ENCODE measurements at places on chromosomes 7 and 10.
A peak's percentile ranks its signal among the peaks of the same experiment; 100 is the strongest.

- no peak for DNase-seq
Measured at GRCh38 chr10:125708971-125709503, 10.5 kb upstream of the EDRF1 start.

DNA sequence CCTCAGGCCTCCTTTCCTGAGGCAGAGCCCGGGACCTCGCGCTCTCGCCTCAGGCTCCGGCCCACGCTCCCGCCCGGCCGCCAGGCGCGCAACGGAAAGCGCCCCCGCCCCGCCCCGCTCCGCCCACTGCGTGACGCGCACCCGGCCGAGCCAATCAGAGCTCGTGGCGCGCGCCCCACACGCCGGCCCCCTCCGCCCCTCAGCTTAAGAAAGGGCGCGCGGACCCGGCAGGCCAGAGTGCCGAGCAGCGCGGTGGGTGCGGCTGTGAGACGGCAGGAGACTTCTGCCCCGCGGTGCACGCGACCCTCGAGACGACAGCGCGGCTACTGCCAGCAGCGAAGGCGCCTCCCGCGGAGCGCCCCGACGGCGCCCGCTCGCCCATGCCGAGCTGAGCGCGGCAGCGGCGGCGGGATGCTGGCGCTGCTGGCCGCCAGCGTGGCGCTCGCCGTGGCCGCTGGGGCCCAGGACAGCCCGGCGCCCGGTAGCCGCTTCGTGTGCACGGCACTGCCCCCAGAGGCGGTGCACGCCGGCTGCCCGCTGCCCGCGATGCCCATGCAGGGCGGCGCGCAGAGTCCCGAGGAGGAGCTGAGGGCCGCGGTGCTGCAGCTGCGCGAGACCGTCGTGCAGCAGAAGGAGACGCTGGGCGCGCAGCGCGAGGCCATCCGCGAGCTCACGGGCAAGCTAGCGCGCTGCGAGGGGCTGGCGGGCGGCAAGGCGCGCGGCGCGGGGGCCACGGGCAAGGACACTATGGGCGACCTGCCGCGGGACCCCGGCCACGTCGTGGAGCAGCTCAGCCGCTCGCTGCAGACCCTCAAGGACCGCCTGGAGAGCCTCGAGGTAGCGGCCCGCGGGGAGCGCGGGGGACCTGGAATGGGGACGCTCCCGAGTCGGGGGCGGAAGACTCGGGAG is at the start of gene NPTX2:
Gene NPTX2, plus strand, starts transcription at position 235 of the 909 bp plus-strand sequence. Its CDS starts 177 bp downstream, at position 412.
- peak; percentile 89 for DNase-seq

DNA sequence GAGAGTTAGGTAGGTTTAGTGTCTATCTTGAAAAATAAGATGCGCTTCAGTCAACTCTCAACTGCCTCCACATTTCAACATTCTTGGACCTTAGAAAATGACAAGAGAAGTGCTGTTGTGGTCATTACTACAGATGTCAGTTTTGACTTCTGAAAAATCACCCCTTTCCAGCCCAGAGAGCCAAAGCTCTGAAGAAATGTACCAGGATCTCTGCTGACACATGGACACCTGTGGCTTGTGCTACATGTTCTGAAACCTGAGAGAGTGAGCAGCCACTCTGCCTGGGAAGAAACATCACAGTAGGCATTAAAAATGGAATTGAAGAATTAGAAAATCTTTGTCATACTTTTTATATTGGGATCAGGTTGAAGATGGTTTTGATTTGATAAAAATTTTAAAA is 35.9 kb upstream of the FEZF1 start:
- DNase-seq: no peak

DNA sequence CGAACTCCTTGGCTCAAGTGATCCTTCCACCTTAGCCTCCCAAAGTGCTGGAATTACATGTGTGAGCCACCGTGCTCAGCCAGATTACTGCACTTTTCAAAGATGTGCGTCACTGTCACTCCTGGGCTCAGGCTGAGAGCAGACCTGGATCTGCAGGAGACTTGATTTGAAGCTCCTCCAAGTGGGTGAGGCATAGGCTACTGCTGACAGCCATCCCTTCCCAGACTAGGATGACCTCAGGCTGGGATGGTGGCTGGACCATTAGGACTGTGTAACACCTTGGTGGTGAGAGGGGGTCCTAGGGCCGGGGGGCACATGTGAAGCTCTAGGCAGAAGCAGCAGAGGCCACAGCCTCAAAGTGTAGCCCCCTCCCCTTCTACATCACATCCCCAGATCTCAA is 8.2 kb upstream of the SRRM3 start:
- DNase-seq: no peak

- DNase-seq: no peak
Measured at GRCh38 chr10:110215286-110216170, 8.1 kb downstream of the MXI1 start.

- DNase-seq: no peak
Measured at GRCh38 chr7:100621554-100621953, 9.2 kb downstream of the MOSPD3 start.

GRCh38 chr7:99001482-99002147 is 123.3 kb downstream of the TRRAP start:
- no peak for DNase-seq

DNA sequence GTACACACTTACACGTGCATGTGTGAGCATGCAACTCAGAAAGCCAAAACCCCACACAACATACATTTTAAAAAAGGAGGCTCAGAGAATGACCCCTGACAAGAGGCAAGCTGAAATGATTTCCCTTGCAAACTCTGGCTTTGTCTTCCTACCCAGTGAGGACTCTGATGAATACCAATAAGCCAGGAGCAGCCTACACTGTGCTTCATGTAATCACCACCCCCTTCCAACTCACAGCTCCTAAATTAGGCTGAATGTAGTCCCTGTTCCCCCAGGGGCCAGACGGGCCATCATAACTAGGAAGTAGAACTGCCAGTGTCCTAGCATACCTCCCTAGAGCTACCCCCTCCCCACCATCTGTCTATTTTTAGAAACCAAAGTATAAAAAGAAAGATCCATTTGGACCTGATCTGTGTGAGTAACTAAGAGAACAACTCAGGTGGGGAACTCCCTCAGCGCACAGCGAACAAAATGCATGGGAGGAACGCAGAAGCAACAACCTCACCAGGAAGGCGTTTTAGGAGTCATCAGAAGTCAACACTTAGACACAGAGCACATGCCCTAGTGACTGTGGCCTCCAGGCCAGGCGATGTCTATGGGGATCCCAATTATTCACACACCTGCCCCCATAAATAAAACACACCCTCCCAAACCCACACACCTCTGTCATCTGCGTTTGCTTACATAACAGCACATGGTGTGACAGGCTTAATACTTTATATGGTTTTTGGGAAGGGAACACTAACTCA is 1.9 kb downstream of the DGKI start:
- DNase-seq: no peak

GRCh38 chr7:31948029-31948428 is 122.2 kb downstream of the PDE1C start:
- no peak for DNase-seq

GRCh38 chr7:151275813-151276577 is 27.5 kb upstream of the SMARCD3 start:
- no peak for DNase-seq

DNA sequence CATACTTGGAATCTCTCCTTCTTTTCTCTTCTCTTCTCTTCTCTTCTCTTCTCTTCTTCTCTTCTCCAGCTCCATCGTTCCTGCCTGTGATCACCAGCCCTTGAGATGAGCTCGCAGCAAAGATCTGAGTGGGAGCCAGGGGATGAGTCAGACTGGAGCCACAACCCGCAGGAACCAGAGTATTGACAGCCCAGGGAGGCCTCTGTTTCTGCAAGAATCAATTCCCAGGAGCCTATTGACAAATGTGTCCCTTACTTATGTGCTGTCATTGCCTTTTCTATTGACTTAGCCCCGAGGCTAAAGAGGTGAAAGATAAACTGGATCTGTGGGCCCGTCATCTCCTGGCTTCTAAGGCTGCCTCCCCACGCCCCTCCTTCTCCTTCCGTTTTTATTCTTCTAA is 13.1 kb upstream of the HABP2 start:
- DNase-seq: no peak

GRCh38 chr10:104220522-104220921 is 11.6 kb downstream of the CFAP43 start:
- no peak for DNase-seq

GRCh38 chr7:32206987-32207386 is 136.8 kb upstream of the PDE1C start:
- DNase-seq: peak; percentile 64

DNA sequence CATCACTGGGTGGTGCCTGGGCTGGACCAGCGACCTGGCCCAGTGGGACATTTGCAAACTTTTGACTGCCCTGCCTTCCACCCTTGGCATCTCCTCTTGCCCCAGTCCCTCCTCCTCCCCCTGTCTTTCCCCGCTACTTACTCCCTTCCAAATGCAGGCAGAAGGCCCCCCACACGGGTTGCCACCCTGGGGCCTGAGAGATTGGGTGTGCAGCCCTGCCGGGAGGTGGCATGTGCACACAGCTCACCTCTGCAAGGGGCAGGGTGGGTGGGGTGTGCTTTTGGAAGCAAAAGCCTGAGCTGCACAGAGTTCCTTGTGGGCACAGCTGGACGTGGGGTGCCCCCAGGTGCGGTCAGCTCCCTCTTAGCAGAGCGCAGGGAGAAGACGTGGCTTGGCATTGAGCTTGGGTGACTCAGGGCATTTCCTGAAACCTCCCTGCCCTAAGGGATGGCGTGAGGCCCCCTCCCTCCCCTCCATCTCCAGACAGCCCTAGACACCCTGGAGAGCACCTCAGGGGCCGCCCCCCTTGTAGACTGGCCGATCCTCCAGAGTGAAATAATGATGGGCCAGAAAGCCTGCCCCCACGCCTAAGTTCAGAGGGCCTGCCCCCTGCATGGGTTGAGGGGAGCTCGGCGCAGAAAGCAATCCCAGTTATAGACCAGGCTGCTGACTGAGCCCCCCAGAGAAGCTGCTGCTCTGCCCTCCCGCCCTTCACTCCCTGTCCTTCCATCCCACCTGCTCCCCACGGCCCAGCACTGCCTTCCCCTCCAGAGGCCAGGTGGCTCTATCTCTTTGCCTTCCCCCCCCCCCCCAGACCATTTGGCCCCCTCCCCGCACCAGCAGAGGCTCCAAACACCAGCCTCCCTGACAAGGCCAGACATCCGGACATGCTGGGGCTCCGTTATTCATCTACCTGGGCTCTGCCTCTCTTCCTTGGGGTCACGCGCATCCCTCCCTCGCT is 2.3 kb upstream of the SHH start:
- DNase-seq: no peak

DNA sequence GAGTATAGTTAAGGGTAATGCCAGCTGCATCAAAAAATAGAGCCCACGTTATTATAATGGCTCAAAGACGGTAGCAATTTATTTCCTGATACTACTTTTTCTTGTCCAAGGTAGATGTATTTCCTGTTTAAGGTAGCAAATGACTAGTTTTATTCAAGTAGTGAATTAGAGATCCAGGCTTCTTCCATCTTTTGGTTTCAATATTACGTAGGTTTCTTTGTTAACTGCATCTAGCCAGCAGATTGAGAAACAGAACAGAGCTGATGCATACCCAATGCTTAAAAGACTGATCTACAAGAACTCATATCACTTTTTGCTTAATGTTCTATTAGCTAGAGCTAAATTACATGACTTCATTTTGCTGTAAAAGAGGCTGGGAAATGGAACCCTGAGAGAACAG is 992.1 kb downstream of the NRG3 start:
- DNase-seq: no peak

GRCh38 chr7:124027236-124027635 is 5.6 kb downstream of the TMEM229A start:
- no peak for DNase-seq

- no peak for DNase-seq
Measured at GRCh38 chr10:13351340-13351915, 3.3 kb upstream of the SEPHS1 start.

DNA sequence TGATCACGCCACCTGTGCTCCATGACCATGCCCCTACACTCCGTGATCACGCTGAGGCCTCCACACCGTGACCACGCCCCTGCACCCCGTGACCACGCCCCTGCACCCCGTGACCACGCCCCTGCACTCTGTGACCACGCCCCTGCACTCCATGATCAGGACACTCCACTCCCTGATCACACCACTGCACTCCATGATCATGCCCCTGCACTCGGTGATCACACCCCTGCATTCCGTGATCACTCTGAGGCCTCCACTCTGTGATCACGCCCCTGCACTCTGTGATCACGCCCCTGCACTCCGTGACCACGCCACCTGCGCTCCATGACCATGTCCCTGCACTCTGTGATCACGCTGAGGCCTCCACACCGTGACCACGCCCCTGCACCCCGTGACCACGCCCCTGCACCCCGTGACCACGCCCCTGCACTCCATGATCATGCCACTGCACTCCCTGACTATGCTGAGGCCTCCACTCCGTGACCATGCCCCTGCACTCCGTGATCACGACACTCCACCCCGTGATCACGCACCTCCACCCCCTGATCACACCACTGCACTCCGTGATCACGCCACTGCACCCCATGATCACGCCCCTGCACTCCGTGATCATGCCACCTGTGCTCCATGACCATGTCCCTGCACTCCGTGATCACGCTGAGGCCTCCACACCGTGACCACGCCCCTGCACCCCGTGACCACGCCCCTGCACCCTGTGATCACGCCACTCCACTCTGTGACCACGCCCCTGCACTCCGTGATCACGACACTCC is 27.7 kb downstream of the STK32C start:
- DNase-seq: no peak

- no peak for DNase-seq
Measured at GRCh38 chr7:108310351-108310750, 145.9 kb downstream of the NRCAM start.

- DNase-seq: no peak
Measured at GRCh38 chr7:136308230-136308629, 331.1 kb upstream of the MTPN start.

DNA sequence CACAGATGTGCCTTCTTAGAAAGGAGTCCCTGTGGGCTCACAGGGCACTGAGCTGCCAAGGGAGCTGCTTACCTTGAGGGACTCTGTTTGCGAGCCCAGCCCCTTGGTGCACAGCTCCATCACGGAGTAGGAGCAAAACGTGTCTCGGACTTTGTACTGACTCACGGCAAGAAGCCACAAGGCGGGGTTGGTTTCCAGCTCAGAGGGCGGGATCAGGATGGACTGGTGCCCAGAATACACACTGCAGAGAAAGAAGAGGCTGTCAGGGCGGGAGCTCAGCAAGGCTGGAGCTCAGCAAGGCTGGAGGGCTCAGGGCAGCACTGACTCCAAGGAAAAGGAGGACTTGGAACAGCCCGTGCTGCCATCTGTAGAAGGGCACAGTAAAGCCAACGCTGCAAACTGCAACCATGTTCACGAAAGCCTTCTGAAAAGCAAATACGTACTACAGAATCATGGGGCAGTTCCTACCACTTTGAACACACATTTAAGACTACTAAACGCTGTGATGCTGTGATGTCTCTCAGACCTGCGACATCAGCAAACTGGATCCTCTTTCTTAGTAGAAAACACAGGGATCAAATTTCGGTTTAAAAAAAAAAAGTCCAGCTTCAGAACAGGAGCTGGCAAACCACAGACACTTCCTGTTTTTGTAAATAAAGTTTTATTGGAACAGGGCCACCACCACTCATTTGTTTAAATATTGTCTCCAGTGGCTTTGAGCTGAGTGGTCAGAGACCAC is 194.3 kb downstream of the ZMYND11 start:
- no peak for DNase-seq

DNA sequence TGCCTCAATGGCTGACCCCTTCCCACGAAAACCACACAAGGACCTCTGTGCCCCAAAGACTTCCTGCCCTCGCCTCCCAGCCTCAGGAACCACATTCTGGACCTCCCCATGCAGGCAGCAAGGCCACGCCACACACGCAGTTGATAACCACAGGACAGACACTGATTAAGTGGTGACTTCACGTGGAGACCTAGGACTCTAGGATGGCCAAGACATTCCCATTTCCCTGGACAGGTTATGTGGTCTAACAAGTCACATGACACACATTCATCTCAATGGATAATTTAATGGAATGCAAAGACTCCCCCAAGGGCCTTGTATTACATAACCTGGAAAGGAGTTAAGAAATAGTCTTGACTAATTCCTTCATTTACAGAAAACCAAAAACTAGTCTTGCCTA is 110.2 kb downstream of the LARP4B start:
- DNase-seq: no peak
